Activated naive CD4-positive, alpha-beta T cell (primary cell): ENCODE measurements at places on chromosomes 2 and 18.

- DNase-seq = no peak
These were observed 58.6 kb downstream of the RMDN2 start for GRCh38 chr2:37983719-37984118.

DNA sequence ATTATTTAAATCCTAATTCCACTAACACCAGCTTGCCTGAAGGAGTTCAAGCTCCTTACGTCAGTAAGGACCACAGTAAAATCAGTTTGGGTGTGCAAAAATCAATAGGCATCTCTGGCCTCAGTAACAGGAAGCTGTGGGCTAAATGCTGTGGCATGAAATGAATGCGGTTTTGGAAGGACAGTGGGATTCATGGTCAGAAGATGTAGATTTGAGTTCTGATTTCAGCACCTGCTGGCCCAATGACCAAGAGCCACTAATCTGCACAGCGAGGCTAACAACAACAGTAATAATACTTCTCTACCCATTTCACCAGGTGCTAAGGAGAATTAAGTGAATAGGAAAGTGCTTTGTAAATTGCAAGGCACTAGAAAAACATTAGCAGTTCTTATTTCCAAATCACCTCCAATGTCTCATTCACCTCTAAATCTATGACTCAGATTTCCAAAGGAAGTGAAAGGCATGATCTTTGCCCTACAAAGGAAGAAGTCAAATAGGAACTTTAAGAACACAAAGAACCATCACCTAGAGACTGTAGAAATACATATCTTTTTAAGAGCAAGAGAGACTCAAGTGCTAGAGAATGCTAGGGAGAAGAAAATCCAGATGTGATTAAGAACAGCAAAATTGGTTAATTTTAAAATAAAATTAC is 172.6 kb downstream of the ANKRD44 start:
- DNase-seq = no peak

- no peak for DNase-seq
These were observed 58.9 kb upstream of the TEX51 start for GRCh38 chr2:126839796-126840195.

GRCh38 chr2:107384422-107384821 is 442.3 kb upstream of the RGPD4 start:
- no peak for DNase-seq

- DNase-seq = no peak
These were observed 1.1 kb downstream of the COBLL1 start for GRCh38 chr2:164840458-164840929.

- no peak for DNase-seq
These were observed 115.0 kb downstream of the ZBTB7C start for GRCh38 chr18:48293954-48294898.

- no peak for DNase-seq
These were observed 496.9 kb upstream of the LINC00305 start for GRCh38 chr18:64645753-64646152.

GRCh38 chr18:74590671-74591070 is 7.0 kb upstream of the ZNF407 start:
- DNase-seq = no peak

DNA sequence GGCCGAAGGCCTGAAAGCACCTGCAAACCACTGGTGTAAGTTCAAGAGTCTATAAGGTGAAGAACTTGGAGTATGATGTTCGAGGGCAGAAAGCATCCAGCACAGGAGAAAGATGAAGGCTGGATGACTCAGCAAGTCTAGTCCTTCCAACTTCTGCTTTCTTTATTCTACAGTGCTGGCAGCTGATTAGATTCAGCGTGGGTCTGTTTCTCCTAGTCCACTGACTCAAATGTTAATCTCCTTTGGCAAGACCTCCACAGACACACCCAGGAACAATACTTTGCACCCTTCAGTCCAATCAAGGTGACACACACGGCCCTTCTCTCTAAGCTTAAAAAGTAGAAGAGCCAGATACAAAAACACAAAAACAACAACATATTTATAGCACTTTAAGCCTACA is 43.4 kb downstream of the NMS start:
- no peak for DNase-seq

DNA sequence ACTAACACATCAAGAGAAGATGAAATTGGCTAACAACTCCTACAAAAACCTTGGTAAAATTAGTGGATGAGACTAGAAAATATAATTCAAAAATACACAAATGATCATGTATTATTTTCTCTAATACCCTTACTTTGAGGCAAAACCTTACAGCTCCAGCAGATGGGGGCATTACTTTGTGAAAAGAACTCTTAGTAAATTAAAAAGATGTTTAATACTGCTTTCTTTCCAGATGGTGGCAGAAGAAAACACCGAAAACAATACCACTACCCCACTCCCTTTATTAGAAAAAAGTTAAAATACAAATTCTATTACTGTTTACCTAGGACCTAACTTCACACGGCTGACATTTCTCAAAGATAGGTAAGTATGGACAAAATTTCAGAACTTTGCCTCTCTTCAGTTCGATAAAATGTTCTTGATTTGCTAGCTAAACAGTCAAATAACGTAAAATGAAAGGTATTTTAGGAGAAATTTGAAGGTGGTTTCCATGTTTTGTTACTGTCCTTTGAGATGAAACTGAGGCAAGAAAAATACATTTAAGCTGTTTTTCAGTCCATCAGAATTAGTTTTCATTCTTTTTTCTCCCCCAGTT is 30.6 kb downstream of the ORC4 start:
- no peak for DNase-seq

GRCh38 chr18:3836483-3837335 is 386.7 kb downstream of the TGIF1 start:
- DNase-seq = no peak
